ENCODE measurements at places on chromosomes 4 and X.
A peak's percentile ranks its signal among the peaks of the same experiment; 100 is the strongest.

DNA sequence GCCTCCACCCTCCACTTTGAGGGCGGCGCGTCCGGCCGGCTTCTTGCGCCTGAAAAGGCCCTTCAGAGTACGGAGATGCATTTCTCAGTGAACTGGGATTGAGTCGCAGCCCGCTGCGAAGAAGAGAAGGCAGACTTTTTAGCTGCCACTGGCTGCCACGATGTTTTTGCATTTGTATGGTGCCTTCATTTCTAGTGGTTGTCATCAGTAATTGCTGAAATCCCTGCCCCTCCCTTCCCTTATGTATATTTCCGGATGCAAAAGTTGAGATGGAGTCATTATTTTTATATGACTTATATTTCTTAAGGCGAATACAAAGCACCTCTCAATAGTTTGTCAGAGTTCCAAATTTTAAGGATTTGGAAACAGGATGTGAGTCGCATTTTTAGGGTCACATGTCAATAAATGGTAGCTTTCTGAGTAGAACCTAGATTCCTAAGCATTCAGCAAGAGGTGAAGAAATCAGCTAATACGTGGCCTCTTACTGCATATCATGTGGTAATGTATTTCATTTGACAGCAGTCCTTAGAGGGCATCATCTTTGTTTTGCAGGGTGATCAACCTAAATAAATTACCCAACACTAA is 658 bp downstream of the ATP6AP2 start:
- no peak for DNase-seq

DNA sequence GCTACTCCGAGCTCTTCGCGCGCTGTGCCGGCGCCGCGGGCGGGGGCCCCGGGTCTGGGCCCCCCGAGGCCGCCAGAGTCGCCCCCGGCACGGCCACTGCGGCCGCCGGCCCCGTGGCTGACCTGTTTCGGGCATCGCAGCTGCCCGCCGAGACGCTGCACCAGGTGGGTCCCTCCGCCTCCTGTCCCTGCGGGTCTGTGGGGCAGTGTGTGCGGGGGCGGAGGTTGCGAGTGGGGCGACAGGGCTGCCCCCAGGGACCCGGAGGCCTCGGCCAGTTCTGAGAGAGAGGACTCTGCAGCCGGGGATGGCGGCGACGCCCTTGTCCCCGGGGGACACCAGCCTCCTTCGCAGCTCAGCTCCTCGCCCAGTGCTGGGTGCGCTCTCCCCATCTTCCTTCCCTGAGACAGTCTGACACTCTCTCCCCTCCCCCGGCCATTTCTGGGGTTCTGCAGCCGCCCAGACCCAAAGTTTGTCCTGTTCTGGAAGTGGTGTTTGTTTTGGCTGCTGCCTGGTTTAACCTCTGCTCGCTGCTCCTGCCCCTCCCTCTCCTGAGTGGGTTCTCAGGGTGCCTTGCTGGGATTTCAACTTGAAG is 609 bp downstream of the REPS2 start:
- DNase-seq, result peak; percentile 72

DNA sequence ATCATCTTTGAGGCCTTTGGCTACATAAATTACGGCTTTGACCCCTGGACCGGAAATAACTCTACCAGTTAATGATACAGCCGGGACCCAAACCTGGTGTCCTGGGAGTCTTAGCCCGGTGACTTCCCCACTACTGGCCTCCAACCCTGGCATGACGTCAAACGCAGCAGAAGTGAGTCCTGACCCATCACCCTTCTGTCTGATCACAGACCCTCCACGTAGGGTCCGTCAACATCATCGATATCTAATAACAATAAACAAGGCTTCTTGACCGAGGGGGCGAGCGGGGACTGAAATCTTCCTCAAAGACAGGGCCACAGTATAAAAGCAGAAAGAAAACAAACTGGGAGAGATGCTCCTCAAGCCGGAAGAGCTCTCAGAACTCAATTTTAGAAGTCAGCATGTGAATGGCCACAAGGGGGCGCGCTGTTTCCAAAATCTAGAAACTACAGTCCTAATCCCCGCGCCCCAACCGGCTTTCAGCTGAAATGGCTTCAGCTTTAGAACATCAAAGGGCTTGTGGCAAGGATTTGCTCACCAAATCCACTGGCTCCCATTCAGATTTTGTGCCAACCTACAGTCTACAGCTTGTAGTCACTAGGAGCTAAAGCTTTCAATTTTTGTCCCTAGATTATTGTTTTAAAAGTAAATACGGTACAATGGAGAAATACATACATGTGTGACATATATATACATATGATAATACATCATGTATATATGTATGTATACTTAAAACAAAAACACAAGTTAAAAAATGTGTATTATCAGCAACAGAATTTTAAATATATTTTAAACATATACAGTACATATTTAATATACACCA is 46.4 kb upstream of the ENPP6 start:
- DNase-seq, result peak; percentile 90

DNA sequence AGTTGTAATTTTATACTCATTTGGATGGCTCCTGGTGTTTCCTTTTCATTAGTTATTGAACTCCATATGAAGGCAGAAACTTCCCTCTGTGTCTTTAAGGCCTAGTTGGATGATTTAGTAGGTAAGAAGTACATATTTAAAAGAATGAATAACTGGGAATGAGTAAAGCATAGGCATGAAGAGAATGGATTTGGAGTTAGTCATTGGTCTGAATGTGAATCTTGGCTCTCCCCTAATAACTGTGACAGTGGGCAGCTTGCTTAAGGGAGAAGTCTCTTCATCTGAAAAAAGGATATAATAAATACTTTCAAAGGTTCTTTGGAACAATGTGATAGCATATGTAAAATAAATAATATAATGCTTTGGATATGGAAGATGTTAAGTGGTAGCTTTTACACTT is 13.2 kb downstream of the SNX25 start:
- DNase-seq, result no peak

GRCh38 chrX:130981836-130982235 is 76.3 kb upstream of the ARHGAP36 start:
- no peak for DNase-seq

DNA sequence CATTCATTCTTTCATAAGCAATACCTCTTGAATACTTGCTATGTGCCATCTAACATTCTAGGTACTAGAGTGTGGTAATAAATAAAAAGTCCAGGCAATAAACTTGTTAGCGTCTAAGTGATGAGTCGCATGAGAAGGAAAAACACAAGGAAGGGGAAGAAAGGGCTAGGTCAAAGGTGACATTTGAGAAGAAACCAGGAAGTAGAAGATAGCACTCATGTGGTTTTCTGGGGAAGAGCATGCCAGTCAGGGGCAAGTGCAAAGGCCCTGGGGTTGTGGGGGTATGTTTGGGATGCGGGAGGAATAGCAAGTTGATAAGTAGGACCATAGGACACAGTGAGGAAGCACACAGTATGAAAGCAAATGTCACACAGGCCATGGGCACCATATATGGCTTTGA is 157.0 kb downstream of the TSPAN5 start:
- no peak for DNase-seq

Data from NCI-H1417 (cell line).